T-helper 2 cell (primary cell): ENCODE measurements at places on chromosomes 3 and 15.

DNA sequence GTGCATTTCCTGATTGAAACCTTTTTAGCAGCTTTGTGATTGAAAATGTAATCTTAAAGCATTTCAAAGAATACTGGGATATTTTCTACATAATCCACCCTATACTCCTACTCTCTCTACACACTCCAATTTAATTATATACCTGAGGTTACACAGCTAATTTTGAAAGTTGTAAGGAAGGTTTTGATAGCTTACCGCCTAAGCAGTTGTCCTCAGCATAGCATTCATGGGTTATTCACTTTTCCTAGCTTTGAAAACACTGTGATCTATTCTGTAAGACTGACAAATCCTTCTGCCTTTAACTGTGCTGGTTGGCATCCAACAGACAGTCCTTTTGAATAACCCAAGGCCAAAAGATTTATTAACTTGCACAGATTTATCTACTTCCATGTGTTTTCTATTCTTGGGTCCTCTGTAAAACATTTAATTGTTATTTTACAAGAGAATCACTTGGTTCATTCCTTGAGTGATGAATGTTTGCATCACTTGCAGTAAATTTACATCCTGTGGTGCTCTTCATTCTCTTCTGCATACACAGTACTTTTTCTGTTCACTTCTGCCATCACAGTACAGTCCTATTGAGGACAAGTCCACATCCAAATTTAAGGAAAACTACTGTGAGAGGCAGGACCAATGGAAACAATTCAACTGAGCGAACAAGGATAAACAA lies 44.8 kb downstream of the SERPINI1 start:
- no peak for DNase-seq

DNA sequence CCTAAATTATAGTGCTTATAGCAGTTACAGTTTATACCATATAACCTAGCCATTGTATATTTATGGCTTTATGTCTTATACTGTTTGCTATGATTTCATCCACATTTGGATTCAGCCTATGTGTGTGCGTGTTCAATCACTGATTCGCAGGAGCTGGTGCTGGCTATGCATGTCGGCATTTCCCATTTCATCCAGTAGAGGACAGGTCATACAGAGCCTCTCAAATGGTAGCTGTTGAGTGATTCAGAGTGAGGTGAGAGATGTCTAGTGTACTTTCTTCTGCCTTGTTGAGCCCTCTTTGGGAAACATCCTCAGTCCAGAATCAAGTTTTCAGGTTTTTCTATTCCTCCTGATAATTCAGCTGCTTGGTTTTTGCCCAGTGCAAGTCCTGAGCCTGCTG lies 76.1 kb downstream of the FRMD4B start:
- no peak for DNase-seq

- no peak for DNase-seq
Measured at GRCh38 chr3:38163841-38164642, 1.3 kb upstream of the OXSR1 start.

DNA sequence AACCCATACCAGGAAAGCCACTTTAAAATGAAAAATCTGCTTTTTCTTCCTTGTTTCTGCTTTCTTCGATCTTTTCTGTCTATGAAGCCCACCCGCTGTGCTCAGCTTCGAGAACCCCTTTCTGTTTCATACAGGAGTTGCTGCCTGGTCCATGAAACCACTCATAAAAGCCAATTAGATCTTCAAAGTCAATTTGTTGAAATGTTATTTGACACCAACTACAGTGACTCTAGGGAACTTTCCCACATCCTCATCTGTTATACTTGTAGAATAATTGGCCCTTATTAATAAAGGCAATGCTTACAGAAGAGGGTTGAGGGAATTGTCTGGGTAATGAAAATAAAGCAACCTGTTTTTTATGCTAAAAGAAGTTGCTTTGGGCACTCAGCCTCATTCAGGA lies 523.6 kb downstream of the OCA2 start:
- DNase-seq, result no peak

DNA sequence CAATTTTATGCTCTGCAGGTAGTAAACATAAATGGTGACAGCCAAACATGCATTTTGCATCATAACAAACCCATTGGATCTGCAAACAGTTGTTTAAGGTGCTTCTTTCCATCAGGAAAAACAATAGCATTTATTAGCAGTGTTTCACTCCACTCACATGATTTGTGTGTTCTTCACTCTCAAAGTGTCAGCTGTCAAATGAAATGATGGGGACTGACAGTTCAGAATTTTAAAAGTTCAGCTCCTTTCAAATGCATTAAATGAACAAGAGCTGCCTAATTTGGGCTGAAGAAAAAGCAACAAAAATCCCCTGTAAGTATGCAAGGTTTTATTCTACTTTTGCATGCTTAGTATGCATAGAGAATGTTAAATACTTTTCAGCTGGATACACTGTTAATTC lies 145.2 kb upstream of the CDIN1 start:
- DNase-seq, result no peak

- DNase-seq, result peak; percentile 13
Measured at GRCh38 chr15:89378296-89379151, 43.9 kb upstream of the POLG start.

DNA sequence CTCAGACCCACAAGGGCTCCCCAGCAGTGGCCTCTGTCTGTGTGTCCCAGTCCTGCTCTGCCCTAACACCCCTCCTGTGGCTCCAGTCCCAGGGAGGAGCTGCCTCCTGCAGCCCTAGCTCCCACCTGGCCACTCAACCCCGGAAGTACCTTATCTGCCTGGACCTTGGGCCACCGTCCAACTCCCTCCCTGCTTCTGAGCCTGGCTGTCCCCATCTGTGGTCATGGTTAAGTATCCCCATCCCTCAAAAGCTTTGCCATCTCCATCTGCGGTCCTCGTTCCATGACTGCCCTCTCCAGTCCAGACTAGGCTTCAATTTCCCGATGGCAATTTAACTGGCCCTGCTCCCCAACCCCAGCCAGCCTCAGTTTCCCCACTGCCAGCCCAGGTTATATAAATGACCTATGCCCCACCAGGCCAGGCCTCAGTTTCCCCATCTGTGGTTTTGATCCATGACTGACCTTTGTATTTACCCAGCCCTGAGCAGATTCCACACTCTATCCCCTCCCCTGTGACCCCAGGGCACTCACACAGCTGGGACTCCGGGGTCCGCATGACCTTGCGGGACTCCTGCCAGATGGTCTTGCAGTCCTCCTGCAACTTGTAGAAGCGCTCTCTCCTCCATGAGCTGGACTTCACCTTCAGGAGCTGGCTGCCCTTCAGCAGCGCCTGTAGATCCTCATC lies 9.6 kb downstream of the PLCD1 start:
- DNase-seq, result no peak

DNA sequence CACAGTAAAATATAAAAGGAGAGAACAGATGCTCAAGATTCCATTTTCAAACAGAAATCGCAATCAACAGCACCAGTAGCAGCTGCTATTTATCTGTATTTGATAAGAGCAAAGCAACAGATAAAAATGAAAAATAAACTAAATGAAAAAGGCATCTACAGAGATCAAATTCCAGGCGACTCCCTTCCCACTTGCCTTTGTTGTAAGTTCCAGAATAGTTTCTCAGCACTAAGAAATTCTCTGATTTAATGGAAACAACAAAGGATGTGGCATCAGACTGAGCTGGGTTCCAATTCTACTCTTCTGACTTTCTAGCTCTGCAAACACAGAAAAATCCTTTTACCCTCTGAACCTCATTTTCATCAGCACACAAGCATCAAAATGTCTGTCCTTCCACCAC lies 110.8 kb upstream of the MME start:
- DNase-seq, result no peak

GRCh38 chr3:25214034-25214433 lies 214.0 kb upstream of the RARB start:
- DNase-seq, result no peak

DNA sequence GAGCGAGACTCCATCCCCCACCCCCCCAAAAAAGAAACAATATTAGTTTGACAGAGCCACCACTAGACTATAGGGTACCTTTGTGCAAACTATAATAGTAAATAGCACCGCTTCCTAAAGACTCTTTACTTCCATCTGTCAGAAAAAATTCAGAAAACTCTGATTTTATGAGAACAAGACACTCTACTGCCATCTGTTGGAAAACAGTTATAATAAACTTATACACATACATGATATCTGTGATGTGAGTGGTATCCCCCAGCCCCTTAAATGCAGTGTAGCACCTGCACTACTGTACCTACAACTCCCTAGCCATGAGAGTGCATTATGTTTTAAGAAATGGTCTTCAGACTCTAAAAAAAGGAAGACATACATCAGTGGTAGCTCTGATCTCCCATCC lies 47.1 kb upstream of the CTDSPL start:
- no peak for DNase-seq

DNA sequence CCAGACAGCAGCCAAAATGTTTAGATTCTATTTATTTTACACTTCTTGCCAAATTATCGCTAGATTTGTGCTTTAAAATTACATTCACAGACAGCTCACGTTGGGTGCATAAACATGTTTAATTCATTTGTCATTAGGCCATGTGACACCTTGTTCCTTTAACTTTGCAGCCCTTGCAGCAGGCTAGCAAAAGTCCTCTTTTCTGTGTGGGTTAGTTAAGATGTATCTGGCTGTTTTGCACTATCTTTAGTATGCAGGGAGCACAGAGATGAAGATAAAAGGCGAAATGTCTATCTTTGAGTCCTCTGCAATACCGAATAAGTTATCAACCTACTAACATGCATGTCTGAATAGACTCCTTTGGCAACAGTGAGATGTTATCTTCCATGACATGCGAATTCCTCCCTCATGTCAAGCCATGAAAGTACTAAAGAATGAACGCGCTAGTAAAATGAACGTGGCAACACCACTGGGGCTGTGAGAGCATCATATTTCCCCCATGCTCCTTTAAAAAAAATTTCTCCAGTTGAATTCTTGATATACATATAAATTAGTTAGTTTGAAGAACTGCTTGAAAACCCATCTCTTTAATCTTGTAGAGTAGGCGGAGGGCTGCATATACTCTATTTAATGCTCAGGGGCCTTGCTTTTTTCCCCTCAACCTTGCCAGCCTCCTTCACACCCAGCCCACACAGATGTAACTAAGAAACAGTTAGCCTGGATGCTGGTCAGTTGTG lies 620.4 kb upstream of the NR2F2 start:
- no peak for DNase-seq

DNA sequence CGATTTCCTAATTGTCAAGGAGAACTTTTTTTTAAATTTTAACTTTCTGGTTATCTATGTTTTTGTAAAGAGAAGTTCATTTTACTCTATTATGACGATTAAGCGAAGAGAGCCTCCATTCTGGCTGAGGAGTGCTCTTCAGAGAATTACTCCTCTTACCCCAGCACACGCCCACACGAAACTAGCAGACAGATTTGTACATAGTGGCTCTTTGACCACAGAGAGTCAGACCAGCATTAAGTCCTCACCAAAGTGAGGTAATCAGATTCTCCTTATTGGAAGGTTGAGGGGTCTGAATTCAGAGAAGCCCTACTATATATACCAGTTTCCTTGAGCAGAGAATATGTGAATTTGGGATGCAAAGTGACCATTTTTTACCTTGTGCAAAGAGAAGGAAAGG lies 204.8 kb upstream of the TSC22D2 start:
- DNase-seq, result no peak

DNA sequence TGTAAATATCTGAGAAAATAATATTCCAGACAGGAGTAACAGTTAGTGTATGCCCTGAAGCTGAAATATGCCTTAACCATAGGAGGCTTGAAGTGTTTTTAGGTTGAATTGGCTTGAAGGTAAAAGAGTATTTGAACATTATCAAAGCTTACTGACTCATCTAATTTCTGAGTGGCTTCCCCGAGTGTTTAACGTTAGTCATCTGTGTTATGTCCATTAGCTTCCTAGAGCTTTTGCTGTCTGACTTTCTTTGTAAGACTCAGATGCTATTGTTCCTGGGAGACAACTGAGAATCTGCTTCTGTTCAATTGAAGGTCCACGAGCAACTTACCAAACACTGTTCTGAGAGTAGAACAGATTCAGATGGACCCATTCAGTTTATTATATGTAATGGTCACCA lies 656.8 kb upstream of the NECTIN3 start:
- DNase-seq, result no peak

DNA sequence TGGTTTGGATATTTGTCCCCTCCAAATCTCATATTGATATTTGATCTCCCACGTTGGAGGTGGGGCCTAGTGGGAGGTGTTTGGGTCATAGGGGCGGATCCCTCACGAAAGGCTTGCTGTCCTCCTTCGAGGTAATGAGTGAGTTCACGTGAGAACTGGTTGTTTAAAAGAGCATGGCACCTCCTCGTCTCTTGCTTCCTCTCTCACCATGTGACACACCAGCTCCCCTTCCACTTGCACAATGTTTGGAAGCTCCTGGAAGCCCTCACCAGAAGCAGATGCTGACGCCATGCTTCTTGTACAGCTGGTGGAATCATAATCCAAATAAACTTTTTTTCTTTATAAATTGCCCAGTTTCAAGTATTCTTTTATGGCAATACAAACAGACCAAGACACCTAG lies 38.6 kb downstream of the RFTN1 start:
- DNase-seq, result no peak

DNA sequence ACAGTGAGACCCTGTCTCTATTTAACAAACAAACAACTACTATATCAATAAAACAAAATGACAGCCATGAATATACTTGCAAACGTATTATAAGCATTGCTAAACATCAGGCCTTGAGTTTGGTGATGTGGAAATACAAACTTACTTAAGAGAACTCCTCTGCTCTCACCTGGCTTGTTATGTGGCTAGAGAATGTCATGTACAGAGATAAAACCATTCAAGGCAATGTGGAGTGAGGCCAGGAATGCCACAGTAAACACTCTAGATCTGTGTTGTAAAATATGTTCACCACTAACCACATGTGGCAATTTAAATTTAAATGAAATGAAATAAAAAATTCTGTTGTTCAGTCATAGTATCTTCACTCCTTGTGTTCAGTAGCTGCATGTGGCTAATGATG lies 22.7 kb upstream of the RARB start:
- no peak for DNase-seq

DNA sequence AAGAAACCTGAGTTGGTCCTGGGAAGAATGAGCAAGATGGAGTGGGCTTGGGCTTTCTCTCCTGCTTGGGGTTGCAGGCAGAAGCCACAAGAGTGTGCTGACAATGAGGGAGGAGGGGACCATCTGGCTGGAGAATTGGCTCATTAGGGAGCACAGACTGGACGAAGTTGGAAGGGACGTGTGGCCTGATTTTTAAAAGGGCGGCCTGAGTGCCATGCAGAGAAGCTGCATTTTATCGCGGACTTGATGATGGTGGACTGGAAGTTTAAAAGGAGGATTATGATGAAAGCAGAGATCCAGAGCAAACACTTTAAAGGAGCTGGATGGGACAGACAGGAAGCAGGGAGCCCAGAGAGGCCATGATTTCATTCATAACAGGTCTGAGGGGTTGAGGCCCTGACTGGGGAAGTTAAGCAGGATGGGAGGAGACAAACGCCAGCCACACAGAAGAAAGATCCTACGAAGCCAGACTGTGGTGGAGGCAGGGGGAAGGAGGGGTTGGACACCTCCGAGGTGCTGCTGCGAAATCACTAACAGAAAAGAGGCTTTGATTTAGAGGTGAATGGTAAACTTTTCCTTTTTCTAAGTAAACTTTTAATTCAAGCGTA lies 23.6 kb downstream of the TLNRD1 start:
- no peak for DNase-seq

- DNase-seq, result no peak
Measured at GRCh38 chr15:35481992-35482391, 64.0 kb downstream of the DPH6 start.
